ENCODE measurements at places on chromosomes 4 and X.

GRCh38 chr4:85798012-85798770 is 323.2 kb downstream of the ARHGAP24 start:
- peak; percentile 53 for DNase-seq

- no peak for DNase-seq
Measured at GRCh38 chr4:27442146-27442545, 581.5 kb downstream of the STIM2 start.

GRCh38 chrX:120795301-120795700 is 80.4 kb downstream of the CT47B1 start:
- DNase-seq, result no peak

GRCh38 chr4:156413239-156414135 is 459.8 kb upstream of the CTSO start:
- DNase-seq, result no peak

- DNase-seq, result no peak
Measured at GRCh38 chr4:140271553-140271952, 101.9 kb upstream of the SCOC start.

- peak; percentile 84 for DNase-seq
Measured at GRCh38 chrX:13007519-13008188, 32.7 kb downstream of the TMSB4X start.

- peak; percentile 4 for DNase-seq
Measured at GRCh38 chrX:49308604-49309269, 5.3 kb downstream of the GAGE10 start.

DNA sequence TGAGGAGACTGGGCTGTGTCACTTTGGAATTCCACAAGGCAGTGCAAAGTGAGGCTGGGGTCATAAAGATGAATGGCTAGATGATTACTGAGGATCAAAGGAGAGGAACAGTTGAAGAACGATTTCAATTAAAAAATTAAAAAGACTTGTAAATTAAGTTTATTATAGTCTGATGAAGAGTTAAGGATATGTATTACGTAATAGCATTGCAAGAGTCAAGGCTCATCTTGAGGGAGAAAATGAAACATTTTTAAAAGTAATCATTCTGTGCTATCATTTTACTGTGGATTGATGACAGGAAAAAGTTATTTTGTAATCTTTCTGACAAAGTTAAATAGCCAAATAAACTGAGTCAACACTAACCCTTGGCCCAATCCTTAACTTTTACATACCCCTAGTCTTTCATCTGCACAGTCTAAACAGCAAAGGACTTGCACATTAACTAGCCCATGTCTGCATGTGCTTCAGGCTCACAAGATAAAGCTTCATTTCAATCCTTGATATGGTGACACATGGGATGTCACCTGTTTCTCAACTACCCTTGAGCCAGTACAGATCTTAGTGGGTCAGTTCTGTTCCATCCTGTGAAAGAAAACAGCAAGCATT is 465.5 kb upstream of the CTSO start:
- no peak for DNase-seq
